Large intestine (tissue), 12 donors: ENCODE measurements at places on chromosomes 5 and 9.
A peak's percentile ranks its signal among the peaks of the same experiment; 100 is the strongest.

DNA sequence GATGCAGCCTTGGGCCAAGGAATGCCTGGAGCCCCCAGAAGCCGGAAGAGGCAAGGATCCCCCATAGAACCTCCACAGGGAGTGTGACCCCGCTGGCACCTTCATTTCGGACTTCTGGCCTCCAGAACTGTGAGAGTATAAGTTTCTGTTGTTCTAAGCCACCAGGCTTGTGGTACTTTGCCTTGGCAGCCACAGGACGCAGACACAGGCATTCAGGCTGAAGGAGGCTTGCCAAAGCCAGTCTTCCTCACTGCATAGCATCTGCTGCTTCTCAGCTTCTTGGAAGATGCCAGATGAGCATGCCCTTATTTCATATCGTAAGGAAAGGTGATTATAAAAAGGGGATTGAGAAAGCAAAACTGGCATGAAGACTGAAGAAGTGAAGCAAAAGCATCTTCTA lies 61.1 kb upstream of the TAS2R1 start:
- no peak for DNase-seq

GRCh38 chr5:169071-169727 lies 22.1 kb upstream of the LRRC14B start:
- DNase-seq, result no peak

DNA sequence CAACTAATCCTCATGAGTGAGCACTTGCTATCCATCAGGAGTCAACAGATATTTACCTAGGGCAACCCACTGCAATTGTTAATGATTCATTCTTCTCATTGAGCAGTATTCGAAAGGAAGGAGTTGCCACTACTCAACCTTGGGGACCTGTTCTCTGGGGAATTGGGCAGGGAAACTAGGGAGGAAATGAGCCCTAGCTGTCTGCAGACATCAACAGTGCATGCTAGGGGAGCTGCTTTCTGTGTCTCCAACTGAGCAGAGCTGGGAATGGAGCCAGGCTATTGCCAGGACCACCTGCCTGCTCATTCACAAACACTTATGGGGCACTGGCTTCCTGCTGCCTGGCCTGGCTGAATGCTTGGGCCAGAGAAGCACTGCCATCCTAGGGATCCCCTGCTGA lies 183.4 kb downstream of the TMEM38B start:
- no peak for DNase-seq

DNA sequence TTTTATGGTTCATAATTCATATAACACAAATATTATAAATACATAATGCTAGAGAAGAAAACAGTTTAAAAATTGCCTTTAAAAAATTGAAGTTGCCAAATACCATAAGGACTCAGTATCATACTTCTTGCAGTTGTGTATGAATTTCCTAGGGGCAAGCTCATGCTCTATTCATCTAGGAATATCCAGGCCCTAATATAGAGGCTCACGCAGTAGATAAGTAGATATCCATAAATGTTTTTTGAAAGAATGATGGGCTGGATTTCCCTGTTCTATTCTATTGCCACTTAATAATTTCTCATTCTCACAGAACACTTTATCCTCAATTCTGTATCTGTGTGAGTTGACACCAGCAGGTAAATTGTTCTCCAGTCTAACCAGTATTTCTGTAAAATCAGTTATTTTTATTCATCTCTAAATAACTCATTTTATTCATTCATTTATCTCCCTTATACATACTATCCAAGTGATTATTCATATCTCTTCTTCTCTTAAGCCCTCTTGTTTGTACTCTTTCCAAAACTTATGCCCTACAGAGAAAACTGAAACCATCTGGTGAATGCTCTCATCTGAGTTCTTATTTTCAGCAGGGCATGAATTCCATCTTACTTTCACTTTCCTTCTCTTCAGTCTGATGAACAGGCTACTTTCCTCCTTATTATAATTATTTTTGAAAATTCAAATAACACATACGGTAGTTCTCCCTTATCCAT lies 97.1 kb downstream of the SLC44A1 start:
- DNase-seq, result peak; percentile 45

DNA sequence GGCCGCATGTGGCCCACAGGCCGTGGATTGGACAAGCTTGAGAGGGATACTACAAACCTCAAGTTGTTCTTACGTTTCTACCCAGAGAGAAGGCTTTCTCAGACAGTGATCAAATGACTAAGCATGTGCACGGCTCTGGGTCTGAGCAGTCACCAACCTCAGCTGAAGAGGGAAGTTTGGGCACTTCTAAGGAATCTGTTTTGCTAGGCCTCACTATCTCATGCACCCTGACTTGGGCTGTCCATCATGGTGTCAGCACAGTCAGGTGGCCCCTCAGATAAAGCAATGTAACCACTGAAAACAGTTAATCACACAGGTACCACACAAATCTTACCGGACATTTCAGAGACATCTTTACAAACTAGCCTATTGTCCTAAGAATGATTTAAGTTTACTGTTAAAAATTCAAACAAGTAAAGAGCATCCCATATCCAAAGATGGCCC lies 24.6 kb downstream of the CSF2 start:
- no peak for DNase-seq

GRCh38 chr9:121906074-121906870 lies 186.8 kb downstream of the TTLL11 start:
- DNase-seq, result no peak
